ENCODE measurements at places on chromosomes 7 and 10. TPM values are rescaled to one million over a fixed set of nuclear protein-coding genes. Genes with fewer than 3 reads are reported as not detected.

The DUSP5 gene
- 3.7 TPM for total RNA-seq

The ADAM12 gene
- total RNA-seq: 8.8 TPM

The ELN gene
- 33.2 TPM for total RNA-seq

The GSTO1 gene
- total RNA-seq: 34.6 TPM

The CDC14C gene
- not detected for total RNA-seq

The SEMA3A gene
- 16.4 TPM for total RNA-seq

The ITPRID1 gene
- total RNA-seq: 0.23 TPM

The ADIRF gene
- total RNA-seq: 4.8 TPM

The PRSS2 gene
- not detected for total RNA-seq

The CCDC172 gene
- not detected for total RNA-seq

The PON1 gene
- total RNA-seq: 1.2 TPM

The METTL27 gene
- total RNA-seq: 0.46 TPM

The GHRHR gene
- 2.8 TPM for total RNA-seq

The TMEM184A gene
- total RNA-seq: under 0.01 TPM
